RWPE1 (cell line): ENCODE measurements at places on chromosomes 4 and X.

GRCh38 chrX:88789825-88790224 is 42.8 kb downstream of the CPXCR1 start:
- DNase-seq = no peak

DNA sequence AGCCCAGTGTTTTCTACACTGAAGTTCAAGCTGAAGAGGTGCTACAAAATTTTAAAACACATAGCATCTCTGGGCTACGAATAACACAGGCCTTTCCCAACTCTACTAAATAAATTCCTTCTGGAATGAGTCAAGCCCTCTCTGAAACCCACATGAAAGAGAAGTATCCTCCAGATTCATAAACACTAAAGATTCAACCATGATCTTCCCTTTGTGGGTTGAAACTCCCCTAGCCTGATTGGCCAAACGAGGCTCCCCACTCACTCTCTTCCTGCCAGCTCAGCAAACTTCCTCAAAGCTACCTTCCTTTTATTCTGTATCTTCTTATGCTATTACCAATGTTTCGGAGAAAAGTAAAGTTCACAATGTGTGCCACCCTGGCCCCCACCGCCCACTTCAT is 95.4 kb downstream of the NKX6-1 start:
- no peak for DNase-seq

DNA sequence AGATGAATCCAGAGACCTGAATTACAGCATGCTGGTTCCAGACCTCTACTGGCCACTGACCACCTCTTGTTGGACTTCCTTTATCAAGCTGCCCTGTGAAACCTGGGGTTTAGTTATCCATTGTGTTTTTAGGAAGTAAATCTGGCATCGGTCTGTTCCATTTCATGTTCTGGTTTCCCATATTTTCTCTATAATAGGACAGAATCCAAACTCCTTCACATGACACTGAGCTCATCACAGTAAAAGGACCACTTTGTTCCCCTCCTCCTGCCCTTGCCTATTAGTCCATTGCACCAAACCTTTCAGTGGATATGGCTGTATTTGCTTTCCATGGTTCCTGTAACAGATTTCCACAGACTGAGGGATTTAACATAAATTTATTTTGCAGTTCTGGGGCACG is 4.0 kb downstream of the MFAP3L start:
- no peak for DNase-seq

DNA sequence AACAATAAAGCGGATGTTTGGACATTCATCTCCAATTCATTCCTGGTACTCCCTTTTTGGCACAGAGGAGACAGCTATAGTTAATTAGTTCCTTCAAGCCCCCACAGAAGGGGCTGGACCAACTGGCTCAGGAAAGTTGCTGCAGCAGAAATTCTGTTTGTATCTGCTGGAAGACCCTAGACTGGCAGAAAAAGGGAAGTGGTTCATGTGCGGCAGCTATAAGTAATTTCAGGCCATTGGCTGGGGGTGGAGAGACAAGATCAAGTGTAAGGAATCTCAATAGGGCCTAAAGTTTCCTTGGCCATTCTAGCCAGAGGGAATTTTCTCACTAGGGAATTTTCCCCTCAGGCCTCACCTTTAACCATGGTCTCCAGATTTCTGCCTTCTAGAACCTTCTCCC is 89.9 kb upstream of the DHX15 start:
- DNase-seq = no peak

DNA sequence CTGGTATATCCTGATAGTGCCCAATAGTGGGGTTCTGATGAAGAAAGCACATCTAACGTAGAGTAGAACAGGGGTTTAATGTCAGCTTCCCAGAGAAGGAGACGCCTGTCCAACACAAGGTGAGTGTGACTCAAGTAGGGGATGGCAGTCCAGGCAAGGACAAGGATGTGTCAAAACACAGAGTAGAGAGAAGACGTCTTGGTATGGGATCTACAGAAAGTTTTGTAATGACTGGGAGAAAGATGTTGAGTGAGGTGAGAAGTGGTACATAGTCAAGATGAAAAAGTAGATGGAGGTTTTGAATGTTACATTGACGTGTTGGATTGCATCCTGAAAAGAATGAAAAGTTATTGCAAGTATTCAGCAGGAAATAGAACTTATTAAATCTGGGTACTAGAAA is 124.4 kb downstream of the TMA16 start:
- DNase-seq = no peak

GRCh38 chr4:113433536-113434246 is 327.8 kb downstream of the CAMK2D start:
- DNase-seq = no peak

DNA sequence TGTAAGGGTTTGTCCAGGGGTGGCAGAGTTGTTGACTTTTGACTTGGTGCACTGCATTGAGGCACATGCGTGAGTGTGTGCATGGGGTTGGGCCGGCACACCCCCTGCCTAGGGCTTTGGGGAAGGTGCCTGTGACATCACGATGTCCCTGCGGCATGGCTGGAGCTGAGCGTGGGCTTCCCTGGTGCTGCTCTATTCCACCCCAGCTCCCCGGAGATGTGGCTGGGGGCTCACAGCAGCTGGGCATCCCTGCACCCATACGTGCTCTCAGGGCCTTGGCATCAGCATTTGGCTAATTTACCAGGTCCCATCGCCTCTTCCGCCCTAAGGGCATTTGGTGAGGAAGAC is 5.7 kb downstream of the PSAPL1 start:
- DNase-seq = no peak

DNA sequence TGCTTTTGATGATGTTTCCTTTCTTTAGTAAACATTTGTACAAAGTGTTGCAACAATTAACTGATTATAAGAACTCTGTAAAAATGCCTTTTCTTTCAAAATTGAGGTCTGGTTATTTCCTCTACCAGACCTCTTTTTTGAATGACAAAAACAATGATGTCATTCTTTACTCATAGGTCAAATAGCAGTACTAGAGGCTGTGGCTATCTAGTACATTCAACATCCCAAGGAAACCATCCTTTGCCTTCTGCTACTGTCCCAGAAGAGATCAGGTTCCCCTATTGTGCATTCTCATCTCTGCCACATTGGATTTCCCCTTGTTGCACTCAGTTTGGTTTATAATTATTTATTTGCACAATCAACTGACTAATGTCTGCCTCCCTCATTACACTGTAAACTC is 19.1 kb upstream of the MAD2L1 start:
- DNase-seq = no peak

DNA sequence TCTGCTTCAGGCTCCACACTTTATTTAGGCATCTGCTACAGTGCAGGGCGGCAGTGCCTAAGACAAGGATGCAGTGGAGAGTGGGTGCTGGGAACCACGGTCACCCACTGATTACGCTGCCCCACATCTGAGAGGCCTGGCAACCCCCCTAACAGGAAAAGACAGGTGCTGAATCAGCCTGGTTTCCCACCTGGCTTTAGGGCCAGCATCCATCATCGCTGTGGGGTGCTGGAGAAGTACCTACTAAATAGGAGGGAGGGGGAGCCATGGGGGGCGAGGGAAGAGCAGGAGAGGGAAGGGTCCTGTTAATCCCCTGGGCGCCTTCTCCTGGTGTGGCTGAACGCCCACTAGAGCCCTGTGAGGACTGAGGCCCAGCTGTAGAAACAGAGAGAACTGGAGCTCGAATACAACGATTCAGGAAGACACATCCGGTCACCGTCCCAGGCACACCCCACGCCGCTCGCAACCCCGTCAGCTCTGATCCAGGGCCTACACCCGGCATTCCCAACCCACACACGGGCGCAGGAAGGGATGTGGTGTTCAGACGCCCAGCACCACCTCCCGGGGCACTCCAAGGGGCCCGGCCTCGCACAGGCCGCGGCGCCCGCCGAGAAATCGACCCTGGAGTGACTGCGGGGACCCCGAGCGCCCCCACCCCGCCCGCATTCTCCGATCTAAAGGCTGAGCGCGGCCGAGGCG is 554 bp downstream of the DCTD start:
- peak; percentile 61 for DNase-seq

GRCh38 chr4:3368841-3369760 is 72.7 kb upstream of the HGFAC start:
- DNase-seq = no peak

GRCh38 chrX:129695937-129696336 is 41.2 kb upstream of the APLN start:
- DNase-seq = no peak
